Iris pigment epithelial cell (primary cell): ENCODE measurements at places on chromosomes 5 and 9.
A peak's percentile ranks its signal among the peaks of the same experiment; 100 is the strongest.

GRCh38 chr9:95211028-95211427, 106.5 kb downstream of the FANCC start:
- DNase-seq: no peak

GRCh38 chr5:6659941-6660684, 26.9 kb downstream of the SRD5A1 start:
- no peak for DNase-seq

DNA sequence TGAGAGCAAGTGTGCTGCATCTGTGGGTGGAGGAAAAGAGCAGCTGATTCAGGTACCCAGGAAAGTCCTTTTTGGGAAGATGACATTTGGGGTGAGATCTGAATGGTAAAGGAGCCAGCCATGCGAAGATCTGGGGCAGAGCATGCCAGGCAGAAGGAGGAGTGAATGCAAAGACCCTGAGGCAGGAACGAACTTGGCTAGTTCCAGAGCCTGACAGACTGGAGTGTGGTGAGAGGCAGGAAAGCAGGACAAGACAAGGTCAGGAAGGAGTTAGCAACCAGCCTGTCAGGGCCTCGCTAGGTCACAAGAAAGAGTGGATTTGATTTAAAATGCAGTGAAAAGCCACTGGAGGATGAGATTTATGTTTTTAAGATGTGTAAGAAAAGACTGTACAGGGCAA, 28.2 kb downstream of the RGS7BP start:
- DNase-seq: no peak

DNA sequence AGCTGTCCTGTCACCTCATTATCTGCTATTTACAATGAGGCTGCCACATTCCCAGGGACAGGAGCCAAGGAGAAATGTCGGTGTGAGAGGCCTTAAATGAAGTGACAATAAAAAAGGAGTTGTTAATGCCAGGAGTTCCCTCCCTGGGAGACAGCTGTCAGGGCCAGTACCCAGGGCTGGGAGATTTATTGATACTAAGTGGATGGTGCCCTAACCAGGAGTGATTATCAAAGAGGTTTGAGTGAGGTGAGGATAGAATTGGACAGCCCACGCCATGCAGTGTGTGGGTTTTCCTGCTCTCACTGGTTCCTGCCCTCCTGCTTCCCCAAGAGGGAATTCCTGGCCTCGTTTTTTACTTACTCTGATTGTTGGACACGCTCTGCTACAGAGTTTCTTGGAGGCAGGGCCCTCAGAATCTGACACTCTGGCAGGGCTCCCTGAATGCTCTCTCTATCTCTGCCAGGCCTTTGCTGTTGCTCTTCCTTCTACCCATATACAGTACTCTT, 150.8 kb downstream of the GRIA1 start:
- DNase-seq: no peak

DNA sequence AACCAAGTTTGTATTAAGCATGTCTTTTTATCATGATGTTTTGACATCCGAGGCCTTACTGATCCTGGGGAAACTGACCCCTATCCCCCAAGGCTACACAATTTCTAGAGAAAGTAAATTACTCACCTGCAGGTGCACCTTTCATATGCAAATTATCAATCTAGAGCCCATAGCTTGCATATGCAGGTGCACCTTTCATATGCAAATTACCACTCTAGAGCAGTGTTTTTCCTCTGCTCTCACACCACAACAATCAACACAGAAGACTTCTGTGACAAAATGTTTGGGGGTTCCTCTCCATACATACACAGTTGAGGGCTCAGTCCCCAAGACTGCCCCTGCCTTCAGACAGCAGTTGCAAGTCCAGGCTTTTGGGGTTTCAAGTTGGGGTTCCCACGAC, 203.7 kb upstream of the RORB start:
- DNase-seq: no peak

GRCh38 chr9:13022756-13023155, 247.9 kb downstream of the LURAP1L start:
- peak; percentile 59 for DNase-seq

- no peak for DNase-seq
Observed at GRCh38 chr9:89295400-89295799, 15.6 kb upstream of the CKS2 start.

- DNase-seq: peak; percentile 88
Observed at GRCh38 chr5:95631991-95632675, 12.2 kb downstream of the GPR150 start.

DNA sequence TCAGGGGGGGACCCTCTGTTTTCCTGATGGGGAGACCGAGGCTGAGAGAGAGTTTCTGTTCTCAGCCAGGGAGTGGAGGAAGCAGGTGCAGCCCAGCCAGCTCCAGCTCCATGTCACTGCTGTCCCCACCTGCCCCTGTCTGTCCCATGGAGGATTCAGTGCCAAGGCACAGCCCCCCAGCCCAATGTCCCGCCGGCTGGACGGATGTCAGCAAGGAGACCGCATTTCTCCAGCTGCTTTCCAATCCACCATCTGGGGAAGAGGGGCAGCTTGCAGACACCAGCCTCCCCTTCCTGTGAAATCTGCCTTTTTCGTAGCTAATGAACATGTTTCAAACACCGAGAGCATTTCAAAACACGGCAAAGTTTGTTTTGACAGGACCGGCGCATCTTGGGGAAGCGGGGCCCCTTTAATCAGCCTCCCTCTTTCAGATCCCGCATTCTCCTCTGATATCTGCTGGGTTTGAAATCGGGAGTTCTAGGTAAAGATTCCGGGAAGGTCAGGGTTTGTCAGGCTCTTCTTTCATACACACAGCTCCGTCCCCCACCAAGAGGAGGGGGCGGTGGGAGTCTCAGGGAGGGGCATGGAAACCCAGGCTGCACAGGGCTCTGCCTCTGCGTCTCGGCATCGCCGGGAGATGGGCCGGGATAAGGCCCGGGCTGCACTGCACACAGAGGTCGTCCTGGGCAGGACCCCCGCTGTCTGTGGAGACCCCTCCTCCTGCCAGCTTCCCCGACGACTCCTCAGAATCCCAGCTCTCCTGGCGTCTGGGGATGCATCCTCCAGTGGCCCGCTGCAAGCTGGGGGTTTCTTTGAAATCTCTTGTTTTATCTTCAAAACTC, 74.8 kb downstream of the NEK6 start:
- DNase-seq: no peak
